ENCODE measurements at places on chromosomes 4 and X.

DNA sequence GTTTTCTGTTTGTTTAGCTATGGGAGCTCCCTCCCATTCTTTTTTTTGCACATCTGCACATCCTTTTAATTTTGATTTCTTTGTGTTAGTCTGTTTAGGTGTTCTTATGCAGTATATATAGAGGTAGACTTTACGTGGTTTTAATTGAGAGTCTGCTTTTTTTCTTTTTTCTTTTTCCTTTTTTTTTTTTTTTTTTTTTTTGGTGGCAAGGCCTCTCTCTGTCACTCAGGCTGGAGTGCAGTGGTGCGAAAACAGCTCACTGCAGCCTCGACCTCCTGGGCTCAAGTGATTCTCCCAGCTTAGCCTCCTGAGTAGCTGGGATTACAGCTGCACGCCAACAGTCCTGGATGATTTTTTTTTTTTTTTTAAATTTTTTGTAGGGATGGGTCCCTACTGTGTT lies 68.2 kb downstream of the FAM193A start:
- no peak for DNase-seq

- no peak for DNase-seq
These were observed 3.2 kb downstream of the SCARB2 start for GRCh38 chr4:76210452-76210851.

GRCh38 chr4:121873604-121874003 lies 3.3 kb upstream of the BBS7 start:
- no peak for DNase-seq

GRCh38 chr4:15194520-15194919 lies 192.2 kb downstream of the CPEB2 start:
- no peak for DNase-seq

DNA sequence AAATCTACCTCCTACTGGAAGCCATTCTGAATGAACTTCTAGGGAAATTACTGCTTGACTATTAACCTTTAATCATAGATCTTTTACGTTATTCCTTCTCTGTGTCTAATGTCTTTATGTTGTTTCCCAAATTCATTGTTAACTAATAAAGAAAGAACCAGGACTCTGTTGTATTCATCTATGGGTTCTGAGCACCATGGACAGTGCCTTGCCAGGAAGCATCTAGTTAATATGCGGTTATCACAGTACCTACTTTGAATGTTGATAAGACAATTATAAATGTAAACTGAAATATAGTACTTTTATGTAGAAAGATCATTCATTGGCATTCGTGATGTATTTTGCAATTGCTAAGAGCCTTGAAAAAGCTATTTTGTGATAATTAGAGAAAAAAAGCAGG lies 23.8 kb downstream of the NWD2 start:
- no peak for DNase-seq

DNA sequence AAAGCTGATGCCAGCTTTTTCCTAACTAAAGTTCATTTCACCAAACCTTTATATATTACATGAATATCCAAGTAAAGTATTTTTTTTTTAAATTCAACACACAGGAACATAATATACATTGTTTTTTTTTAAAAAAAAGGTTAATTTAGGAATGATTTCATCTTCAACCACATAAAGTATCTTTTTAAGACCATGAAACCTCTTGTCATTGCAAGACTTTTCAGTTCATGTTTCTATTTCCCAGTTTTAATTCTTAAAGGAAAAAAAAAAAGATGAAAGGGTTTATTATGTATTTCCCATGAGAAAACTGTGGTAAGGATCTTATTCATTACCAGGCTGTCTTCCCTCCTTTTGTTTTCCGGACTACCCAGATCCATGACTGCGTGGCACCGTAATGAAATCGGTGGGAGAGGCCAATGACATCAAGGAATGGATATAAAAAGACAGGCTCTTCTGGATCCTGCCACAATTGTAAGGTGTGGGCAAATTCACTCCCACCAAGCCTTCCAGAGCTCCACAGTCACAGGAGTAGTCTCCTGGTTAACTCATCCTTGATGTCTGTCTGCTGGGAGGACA lies 84.7 kb upstream of the CBR4 start:
- DNase-seq, result no peak
